ENCODE measurements at places on chromosomes 2 and 18.

- DNase-seq = no peak
These were observed 925.7 kb downstream of the EPHA4 start for GRCh38 chr2:220646424-220646823.

DNA sequence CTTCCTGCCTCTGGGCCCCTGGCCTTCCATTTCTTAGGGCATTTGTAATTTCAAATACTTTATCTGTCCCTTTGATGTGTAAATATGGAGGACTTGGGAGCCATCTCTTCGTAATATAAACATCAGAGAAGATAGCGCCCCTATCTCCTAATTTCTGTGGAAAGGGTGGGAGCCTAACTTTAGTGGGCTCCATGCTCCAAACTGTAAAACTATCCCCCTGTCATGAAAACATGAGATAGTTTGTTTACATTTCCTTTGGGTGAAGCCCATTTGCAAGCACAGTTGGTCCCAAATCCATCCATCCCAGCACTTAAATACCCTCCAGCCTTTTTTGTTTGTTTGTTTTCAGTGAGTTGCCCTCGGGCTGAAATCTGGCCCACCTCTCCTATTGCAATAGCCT, 782.6 kb upstream of the FSHR start:
- no peak for DNase-seq

DNA sequence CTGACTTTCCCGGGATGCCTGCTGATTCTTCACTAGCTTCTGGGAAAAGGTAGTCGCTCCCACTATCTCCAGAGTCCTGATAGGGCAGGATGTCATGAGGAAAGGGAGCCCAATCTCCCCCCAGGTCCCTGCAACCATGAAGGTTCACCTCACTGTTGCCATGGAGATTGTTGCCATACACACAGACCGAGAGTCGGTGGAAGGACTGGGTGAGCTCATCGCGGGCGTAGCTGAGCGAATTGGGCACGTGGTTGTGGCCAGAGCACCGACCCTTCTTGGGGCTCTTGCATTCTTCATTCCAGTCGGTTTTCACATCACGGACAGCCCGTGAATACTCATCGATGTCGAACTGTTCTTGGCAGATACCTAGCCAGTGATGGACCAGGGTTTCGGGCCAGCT, 97.4 kb downstream of the MEP1B start:
- no peak for DNase-seq

DNA sequence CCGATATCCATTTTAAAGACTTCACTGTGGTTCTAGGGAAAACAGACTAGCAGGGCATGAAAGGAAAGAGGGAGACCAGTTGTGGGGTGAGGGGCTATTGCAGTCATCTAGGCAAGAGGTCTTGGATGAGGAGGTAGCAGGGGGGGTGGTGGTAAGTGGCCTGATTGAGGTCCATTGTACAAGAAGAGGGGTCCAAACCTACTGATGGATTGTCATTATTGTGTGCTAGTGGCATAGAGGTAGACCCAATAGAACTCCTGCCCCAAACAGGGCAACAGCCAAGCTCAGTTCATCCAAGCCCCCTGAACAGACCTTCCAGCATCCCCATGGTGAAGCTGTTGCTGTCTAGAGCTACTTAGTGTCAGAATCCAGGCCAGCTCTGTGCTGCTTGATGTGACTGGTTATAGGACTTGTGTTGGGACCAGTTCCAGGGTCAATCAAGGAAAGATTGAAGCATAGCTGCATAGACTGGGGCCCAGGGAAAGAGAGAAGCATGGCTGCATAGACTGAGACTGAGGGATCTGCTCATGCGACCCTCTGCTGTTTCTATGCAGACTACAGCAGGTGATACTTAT, 7.0 kb downstream of the ASAP2 start:
- no peak for DNase-seq

- no peak for DNase-seq
These were observed 128.6 kb upstream of the ZSWIM2 start for GRCh38 chr2:186977433-186978045.

GRCh38 chr2:19944205-19944845, 42.5 kb upstream of the TTC32 start:
- no peak for DNase-seq

DNA sequence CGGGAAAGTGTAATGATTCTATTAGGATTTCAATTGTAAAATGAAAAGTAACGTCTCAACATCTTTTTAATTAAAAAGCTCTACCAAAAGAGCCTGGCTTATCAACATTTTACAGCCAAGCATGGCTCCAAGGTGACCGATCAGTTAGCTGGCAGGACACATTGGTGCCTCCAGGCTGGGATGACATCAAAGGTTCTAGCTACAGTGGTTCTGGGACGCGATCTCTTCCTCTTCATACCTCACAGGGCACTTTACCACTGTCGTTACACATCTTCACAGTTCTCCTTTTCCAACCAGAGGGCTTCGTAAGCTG, 693 bp downstream of the ORC2 start:
- DNase-seq = no peak

All from NCI-H510A treated with DMSO at 0.1 percent for 48 hours (cell line).